Right cardiac atrium (tissue), 5 donors: ENCODE measurements at places on chromosomes 5 and 9.

GRCh38 chr9:84166891-84167290 lies 173.7 kb downstream of the SLC28A3 start:
- DNase-seq: no peak

DNA sequence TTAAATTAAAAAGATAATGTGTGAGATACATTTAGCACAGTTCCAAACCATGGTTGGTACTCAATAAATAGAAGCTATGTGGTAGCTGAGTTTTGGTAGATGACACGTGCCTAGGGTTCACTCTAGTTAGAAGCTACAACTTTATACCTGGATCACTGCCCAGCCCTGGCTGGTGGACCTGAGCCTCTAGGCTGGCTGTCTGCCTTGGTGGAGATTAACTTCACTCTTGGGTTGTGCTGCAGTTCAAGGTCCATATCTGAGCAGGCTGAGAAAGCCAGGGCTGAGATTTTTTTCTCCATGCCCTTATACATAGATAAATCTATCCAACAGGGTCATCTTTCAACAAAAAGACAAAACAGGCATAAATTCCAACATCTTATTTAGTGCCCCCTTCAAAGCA lies 44.6 kb upstream of the SPDL1 start:
- peak; percentile 61 for DNase-seq

- no peak for DNase-seq
Measured at GRCh38 chr5:116382032-116382873, 192.4 kb downstream of the SEMA6A start.

GRCh38 chr9:107989544-107989943 lies 500.0 kb upstream of the KLF4 start:
- DNase-seq: no peak

DNA sequence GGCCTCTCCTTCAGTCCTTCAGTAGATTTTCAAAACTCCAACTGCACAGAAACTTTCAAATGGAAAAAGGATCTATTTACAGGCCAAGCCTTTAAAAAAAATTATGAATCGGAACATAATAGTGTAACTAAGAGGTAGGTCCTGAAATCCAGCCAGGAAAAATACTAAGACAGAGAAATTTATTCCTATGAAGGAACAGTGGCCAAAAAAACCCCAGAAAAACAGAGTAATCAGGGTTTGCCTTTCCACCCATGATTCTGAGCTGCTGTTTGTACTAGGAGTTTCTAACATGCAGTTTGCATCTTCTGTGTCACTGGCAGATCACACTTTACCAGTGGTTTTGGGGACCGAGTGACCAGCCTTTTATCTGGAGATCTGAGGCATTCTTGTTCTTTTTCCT lies 93.1 kb upstream of the TMED7 start:
- no peak for DNase-seq

DNA sequence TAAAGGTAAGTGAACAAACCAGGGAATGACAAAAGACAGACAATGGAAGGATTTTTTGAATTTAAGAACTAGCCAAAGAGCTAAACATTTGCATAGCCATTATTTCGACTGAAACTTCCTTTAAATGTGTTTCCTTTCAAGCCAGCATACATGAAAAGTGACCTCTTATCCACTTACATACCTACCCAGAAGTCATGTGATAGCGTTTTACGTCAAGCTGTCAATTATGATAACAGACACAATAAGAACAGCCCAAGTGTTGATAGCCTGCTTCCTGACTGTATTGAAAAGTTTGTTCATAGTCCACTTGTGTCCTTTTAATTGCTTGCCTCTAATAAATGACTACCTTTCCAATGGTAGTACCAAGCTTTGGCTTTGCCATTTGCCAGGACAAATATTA lies 206.0 kb downstream of the NFIB start:
- DNase-seq: no peak

- no peak for DNase-seq
Measured at GRCh38 chr9:85213650-85214607, 527.8 kb downstream of the AGTPBP1 start.

DNA sequence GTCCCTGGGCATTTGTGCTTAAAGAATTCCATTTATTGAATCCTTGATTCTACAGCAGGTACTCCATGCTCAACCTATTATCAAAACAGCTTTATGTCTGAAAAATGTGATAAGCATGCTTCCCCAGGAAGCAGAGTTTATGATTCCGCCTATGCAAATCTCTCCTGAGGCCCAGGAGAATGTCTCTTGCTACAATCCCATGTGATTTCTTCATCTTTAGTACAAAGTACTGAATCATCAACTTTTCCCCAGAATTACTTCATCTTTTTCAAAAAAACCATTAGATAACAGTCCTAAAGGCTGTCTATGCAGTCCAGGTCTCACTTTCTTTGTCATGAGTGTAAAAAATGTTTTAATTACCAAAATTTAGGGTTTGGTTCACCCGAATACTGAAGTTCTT lies 130.2 kb upstream of the ADAMTSL1 start:
- DNase-seq: no peak

GRCh38 chr9:6230037-6230780 lies 14.6 kb downstream of the IL33 start:
- DNase-seq: no peak
